ENCODE measurements at places on chromosomes 3 and 15. TPM values are rescaled to one million over a fixed set of nuclear protein-coding genes. Genes with fewer than 3 reads are reported as not detected.

CD200R1 gene
- total RNA-seq, result 0.06 TPM

GOLGA6L7 gene
- not detected for total RNA-seq

NUP210 gene
- total RNA-seq, result 41.7 TPM

FBXW12 gene
- total RNA-seq, result not detected

DUOXA2 gene
- not detected for total RNA-seq

SEMA3G gene
- total RNA-seq, result 0.12 TPM

GOLGA6D gene
- not detected for total RNA-seq

ZBED2 gene
- total RNA-seq, result 0.19 TPM

KNG1 gene
- total RNA-seq, result not detected

HCLS1 gene
- total RNA-seq, result not detected

BTD gene
- total RNA-seq, result 17.0 TPM

MORC1 gene
- not detected for total RNA-seq

CPLX3 gene
- total RNA-seq, result 0.07 TPM

LEO1 gene
- 52.0 TPM for total RNA-seq

NOX5 gene
- total RNA-seq, result 0.41 TPM

KIF9 gene
- 22.0 TPM for total RNA-seq

GASK1A gene
- not detected for total RNA-seq

FAN1 gene
- total RNA-seq, result 13.1 TPM

TRPC1 gene
- total RNA-seq, result 8.3 TPM

ARNT2 gene
- total RNA-seq, result 13.2 TPM

VPS18 gene
- 23.8 TPM for total RNA-seq

ALDH1A3 gene
- total RNA-seq, result 18.9 TPM

ADAMTS17 gene
- 0.18 TPM for total RNA-seq

AGTR1 gene
- 0.54 TPM for total RNA-seq

PLSCR2 gene
- not detected for total RNA-seq

RTP4 gene
- not detected for total RNA-seq

GMNC gene
- total RNA-seq, result not detected

TWF2 gene
- 69.4 TPM for total RNA-seq

PARP3 gene
- 9.3 TPM for total RNA-seq

GOLGA8T gene
- 1.6 TPM for total RNA-seq

WNT7A gene
- 0.19 TPM for total RNA-seq

ATP13A5 gene
- total RNA-seq, result not detected

TNFAIP8L3 gene
- 16.4 TPM for total RNA-seq

PGBD4 gene
- total RNA-seq, result 1.8 TPM

CHL1 gene
- not detected for total RNA-seq

TASOR gene
- total RNA-seq, result 23.1 TPM

TNNC1 gene
- 0.87 TPM for total RNA-seq

CPNE9 gene
- not detected for total RNA-seq

LRRC34 gene
- total RNA-seq, result not detected

OIP5 gene
- 13.8 TPM for total RNA-seq

GHSR gene
- total RNA-seq, result not detected

VILL gene
- total RNA-seq, result not detected

STRA6 gene
- 71.4 TPM for total RNA-seq

PFKFB4 gene
- total RNA-seq, result 14.6 TPM

FILIP1L gene
- total RNA-seq, result 0.16 TPM

IL1RAP gene
- total RNA-seq, result 5.0 TPM

ERICH6 gene
- not detected for total RNA-seq

RPSA gene
- 2,963 TPM for total RNA-seq

DCUN1D1 gene
- 19.1 TPM for total RNA-seq

SAXO2 gene
- total RNA-seq, result 3.7 TPM

ENTPD3 gene
- total RNA-seq, result not detected

ZNF35 gene
- 6.2 TPM for total RNA-seq

TMPRSS7 gene
- total RNA-seq, result 0.06 TPM

ZNF385D gene
- not detected for total RNA-seq

FES gene
- total RNA-seq, result 0.79 TPM
